ENCODE measurements at places on chromosomes 16 and 17. TPM values are rescaled to one million over a fixed set of nuclear protein-coding genes. Genes with fewer than 3 reads are reported as not detected.

DNA sequence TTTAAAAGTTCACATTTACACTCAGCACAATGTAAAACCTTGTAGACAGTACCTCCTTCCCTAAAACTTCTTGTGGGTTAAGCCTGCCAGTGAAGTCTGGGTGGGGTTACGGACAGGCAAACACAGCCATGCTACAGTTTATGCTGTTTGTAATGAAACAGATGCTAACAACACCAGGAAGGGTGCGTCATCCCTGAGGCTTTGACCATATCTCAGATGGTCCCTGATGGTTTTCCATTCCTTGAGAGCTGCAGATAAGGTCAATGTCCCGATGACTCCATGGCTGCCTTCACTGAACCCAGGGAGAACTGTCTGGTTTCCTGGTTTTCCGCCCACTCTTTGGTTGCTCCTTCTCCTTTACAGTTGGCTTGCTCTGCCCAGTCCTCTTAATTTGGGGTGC is 29.1 kb downstream of the GAS7 start:
- no peak for DNase-seq

BAIAP3 gene
- 0.13 TPM for total RNA-seq

DNA sequence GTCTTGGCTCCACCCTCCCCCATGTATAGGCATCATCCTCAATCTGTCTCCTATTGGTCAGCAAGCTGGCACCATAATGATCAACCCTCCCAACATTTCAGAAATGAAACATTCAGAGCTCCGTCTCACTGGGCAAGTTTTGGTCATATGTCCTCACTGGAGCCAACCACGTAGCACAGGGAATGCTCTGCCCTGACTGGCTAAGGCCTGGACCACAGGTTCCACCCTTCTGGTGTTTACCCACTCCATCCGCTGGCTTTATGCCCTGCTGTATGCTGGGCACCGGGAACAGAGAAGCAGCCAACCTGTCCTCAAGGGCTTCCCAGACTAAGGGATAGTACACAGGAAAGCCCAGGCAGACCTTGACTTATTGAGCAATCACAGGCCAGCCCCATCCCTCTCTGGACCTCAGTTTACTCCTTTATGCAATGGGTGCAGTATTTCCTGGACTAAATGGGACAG is 20.5 kb downstream of the MYO15A start:
- DNase-seq: peak; percentile 46

- no peak for DNase-seq
These were observed 1.3 kb upstream of the HOXB4 start for GRCh38 chr17:48579471-48579759.

DNA sequence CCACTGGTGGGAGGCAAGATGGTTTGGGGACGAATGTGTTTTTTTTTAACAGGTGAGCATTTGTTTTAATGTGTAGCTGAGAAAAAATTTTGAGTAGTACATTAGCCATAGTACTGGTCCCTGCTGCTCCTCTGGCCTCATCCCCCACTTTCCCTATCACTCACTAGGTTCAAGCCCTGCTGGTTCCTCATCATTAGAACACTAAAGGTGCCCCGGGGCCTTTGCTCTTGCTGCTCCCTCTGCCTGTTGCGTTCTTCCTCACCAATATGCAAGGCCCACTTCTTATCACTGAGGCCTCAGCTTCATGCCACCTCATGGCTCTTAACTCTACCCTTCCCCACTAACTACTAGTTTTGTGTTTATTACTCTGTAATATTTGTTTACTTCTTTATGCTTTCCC is 74.5 kb downstream of the GNAO1 start:
- DNase-seq: no peak

DNA sequence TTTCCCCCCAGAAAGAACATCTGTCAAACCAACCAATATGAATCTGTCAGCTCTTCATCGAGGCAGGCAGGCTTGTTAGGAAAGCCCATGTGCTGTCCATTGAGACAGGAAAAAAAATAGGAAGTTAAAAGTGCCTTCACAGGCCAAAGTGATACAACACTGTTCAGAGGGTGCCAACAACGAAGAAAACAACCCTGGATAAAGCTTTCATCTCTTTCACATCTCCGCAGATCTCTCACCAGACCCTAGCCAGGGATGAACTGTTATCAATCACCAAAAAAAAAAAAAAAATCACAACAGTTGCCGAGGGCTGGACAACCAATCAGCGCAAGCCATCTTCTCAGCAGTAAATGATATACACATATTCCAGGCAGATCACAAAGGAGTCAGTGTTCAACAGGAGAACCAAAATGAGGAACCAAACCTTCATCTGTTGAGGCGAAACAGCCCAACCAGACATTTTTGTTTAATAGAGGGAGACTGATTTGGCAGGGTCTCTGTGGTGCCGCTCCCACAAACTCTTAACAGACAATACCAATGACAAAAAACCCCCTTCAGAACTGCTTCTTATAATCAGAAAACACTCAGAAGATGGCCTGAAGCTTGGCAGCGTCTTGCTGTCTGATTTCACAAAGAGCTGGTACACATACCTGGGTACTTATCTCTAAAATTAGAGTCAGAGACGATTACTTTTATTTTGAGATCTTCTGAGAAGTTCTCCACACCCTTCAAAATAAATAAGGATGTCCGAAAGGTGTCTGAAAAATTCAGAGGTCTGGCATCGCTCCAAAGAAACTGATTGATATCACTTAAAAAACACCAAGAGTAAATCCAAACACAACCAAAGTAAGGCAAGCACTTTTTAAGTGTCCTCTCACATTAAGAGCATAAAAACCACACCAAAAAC is 1.8 kb downstream of the MAP3K14 start:
- DNase-seq: peak; percentile 69

DNA sequence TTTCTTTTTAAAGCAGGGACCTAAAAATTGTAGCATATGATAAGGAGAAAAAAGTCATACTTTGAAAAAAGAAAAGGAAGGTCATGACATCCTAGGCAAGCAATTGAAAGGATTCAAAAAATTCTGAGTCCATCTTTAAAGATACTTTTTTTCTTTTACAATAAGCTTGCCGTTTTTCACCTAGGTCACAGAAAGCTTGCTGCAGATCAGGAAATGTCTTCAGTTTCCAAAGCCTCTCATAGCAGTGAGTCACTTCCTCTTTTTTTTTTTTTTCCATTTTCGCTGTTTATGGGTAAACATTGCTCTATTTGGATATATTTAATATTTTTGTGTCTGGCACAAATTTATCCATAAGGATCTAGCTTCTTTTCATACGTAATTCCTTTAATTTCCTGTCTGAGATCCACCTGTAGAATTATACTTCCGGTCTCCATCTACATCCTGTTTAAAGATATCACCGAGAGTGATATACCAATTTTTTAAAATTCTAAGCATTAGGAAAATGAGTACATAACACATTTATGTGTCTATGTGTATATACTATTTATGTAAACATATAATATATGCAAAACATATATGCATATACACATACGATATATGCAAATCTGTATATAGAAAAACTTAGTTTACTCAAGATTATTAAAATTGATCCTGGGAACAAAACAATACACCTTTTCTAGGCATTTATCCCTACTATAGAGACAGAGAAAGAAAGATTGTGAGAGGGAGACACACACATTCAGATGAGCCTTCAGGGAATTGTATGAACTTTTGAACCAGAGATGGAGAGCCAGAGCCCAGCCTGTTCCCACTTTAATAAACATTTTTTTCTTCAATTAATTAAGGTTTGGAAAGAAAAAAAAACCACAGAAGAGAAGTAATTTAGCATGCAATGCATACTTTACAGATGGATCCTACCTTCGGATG is 134.4 kb downstream of the SKAP1 start:
- peak; percentile 57 for DNase-seq

All from HT1080 (cell line).